Tibial nerve (tissue), 4 donors: ENCODE measurements at places on chromosomes 3 and 15.

DNA sequence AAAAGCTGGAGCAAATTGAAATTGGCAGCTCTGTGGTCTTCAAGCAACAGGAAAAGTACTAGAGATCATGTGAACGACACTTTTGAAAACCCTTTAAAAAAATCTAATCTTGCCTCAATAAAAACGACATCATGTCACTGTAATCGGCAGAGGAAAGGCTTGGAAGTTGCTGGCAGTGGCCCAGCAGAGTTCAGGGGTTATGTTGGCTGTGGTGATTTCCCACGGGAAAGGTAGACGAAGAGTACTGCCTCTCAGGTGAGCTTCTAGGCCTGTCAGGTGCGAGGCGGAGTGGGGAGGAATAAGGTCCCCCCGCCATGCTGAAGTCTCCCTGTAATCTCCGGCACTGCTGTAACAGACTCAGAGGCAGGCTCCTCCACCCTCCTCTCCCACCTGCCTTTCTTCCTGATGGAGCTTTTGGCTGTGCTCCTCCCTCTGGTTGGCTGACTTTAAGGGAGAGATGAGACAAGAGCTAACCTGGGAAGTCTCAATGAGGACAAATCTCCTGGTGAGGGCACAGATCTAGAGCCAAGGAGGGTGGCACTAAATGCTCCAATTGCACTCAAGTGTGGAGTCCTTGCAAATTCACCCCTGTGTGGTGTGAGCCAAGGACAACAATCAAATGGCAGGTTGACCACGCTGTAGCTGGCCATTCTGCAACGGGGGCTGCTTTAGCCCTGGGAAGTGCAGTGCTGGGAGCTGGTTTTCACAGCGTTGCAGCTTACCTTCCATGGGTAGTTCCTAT, 18.7 kb upstream of the HES1 start:
- DNase-seq, result no peak

DNA sequence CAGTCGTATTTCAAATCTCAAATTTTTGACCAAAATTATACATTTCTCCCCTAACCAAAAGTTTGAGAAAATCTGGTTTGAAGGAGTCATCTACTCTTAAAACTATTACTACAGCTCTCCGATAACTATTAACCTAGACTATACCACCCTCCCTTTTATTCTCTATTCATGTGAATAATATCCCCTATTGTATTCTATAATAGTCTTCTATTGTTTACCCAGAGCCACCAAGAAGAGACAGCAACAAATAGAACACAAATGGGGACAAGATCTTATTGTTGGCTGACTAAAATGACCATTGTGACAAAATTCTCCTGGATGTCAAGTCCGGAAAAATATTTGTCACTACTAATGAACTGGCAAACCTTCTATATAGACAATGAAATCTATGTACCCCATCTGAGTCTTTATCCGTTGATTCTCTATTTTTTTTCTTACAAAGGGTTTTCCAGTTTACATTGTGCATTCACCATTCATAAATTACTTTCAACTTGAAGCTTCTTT, 618.0 kb downstream of the CADM2 start:
- no peak for DNase-seq

DNA sequence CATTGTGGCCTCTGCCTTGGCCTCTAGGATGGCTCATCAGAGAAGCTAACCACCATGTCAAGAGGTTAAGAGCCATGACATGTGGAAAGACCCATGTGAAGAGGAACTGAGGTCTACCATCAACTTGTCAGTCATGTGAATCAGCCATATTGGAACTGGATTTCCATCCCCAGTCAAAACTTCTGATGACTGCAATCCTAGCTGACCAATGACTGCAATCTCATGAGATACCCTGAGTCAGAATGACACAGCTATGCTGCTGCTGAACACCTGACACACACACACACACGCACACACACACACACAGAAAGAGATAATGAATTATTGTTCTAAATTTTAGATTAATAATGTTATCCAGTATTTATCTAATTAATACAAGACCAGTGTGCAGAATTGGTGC, 337.5 kb upstream of the LMCD1 start:
- DNase-seq, result no peak

- DNase-seq, result no peak
Measured at GRCh38 chr3:71548705-71549384, 34.7 kb downstream of the FOXP1 start.

- peak; percentile 33 for DNase-seq
Measured at GRCh38 chr3:139937674-139938279, 2.8 kb downstream of the CLSTN2 start.

- no peak for DNase-seq
Measured at GRCh38 chr3:172675441-172676193, 35.2 kb downstream of the NCEH1 start.

- no peak for DNase-seq
Measured at GRCh38 chr15:93658026-93658816, 569.2 kb upstream of the RGMA start.

DNA sequence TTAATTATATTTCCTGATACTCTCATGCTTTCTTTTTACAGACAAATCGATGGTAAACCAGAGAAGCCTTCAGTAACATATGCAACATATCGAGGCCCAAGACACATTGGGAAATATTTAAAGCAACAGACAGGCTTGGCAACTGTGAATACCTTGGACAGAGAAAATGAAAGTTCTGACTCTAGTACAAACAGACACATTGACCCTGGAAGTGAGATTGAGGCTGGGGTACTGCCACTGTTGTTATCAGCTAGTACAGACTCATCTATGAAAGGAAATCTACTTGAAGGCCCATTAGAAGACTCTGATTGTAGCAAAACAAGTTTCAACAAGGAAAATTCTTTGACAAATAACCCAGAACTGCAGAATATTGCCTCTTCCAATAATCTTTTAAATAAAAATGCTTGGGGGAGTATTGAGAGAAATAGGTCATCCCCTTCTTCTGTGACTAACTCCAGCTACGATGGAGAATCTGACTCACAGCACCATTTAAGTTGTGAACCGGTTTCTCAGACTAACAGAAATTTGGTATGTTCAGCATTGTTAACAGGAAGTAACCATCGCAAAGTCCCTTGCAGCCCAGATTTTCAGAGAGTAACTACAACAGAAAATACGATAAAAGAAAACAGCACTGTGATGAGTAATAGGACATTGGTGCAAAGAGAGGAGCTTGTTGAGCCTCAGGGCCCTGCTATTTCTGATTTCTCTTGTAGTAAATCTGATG, 50.2 kb downstream of the CRYBG3 start:
- no peak for DNase-seq

GRCh38 chr3:71681224-71681668, 44.0 kb downstream of the EIF4E3 start:
- DNase-seq, result peak; percentile 23

DNA sequence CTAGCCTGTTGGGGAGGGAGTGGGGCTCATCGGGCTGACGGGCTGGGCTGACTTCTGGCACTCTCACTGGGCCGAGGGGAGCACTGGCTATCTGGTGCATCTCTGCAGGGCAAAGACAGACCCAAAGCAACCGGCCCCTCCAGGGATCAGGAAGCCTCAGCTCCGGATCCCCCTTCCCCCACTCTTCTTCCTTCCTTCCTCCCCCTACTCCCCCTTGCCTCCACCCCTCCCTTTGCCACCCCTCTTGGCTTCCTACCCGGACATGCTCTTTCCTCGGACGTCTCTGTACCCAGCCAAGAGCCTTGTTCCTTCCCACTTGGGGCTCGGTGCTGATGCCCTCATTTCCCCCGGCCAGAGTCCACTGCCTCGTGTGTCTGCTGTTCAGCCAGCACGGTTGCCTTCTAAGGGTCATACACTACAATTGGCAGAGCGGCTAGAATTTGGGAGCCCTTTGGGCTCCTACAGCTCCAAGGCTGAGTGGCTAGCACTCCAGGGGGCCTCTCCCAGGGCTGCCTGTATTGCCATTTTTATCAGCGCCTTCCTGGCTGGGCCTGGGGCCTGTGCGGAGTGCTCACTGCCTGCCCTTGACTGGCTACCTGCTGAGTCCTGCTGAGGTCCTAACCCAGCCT, 10.9 kb downstream of the SEMA3F start:
- DNase-seq, result peak; percentile 17

GRCh38 chr15:33946152-33946551, 22.1 kb upstream of the CHRM5 start:
- DNase-seq, result no peak

GRCh38 chr3:145159640-145160039, 1001.3 kb downstream of the PLOD2 start:
- no peak for DNase-seq

- DNase-seq, result no peak
Measured at GRCh38 chr3:58962040-58962651, 87.7 kb downstream of the CFAP20DC start.

DNA sequence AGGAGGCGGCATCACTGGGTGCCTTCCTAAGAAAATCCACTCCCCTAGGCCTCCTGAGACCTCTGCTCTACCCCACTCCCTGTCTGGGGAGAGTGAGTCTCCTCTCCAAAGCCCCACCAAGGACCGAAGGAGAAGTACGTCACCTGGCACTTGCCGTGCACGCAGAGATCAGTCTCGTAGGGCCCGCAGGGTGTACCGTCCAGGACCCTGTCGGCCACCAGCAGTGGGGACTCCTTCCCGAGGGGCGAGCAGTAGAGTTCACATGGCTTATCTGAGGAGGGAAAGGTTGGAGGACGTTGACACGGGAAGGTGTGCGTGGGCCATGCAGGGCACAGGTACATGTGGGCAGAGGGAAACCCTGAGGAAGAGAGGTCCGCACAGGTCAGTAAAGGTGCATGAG, 232.9 kb downstream of the ADAMTS17 start:
- no peak for DNase-seq

DNA sequence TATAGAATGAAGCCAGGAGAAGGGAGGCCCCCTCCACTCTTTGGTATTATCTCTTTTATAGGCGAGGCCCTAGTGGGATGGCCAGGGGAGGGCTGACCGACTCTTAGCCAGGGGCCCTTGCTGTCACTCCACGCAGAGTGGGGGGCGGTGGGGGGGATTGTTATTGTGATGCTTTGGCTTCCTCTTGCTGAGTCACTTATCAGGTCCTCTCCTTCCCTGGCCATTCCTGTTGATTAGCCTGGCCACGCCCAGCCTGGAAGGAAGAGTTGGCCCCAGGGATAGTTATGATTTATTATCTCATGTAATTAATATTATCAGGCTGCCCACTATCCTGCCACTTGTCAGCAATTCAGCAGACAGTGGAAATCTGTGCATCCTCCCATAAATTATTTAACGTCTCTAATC, 25.5 kb upstream of the SKOR1 start:
- no peak for DNase-seq

- DNase-seq, result no peak
Measured at GRCh38 chr3:46759239-46760167, 41.8 kb upstream of the PRSS50 start.

- DNase-seq, result no peak
Measured at GRCh38 chr3:45554006-45554666, 40.4 kb upstream of the LIMD1 start.

DNA sequence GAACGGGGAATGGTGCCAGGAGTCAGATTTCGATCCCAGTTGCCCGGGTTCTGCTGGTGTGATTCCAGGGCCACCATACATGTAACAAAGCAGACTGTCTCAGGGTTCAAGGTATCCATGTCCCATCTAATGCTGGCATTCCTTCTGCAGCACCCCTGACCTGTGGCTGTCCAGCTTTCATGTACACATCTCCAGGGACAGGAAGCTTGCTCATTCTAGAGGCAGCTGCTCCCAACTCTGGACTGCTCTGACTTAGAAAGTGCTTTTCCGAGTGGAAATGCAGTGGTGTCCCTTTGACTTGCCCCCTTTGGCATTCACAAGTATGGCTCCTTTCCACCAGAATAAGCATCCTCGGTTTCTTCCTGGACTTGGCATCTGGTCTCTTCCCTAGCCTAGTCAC, 30.9 kb downstream of the PML start:
- DNase-seq, result no peak

- DNase-seq, result no peak
Measured at GRCh38 chr3:73176941-73177340, 115.5 kb downstream of the EBLN2 start.

DNA sequence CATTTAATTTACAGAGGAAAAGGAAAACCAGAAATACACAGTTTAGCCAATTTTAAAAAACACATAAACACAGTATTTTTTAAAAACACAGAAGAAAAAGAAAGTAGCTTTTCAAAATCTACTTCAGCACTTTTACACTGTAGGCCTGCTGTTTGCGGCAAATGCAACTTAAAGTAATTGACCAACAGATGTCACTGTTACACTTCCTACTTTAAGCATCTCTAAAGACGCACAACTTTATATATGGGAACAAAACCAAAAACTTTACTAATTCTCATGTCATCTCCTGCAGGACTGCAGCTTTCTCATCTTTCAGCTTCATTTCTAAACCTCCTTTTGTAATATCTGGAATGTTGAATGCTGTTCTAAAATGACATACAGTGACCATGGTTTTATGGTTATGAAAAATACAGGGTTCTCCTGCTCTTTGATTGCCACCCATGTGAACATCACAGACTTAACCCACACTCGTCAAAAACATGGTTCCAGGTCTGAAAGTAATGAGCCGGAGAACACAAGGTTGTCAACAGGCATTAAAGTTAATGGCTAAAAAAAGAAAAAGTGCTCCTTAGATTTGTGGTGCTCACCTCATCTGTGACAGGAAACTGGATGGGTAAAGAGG, 107.9 kb downstream of the FMN1 start:
- DNase-seq, result no peak

GRCh38 chr15:100111125-100112060, 230.4 kb downstream of the ADAMTS17 start:
- peak; percentile 48 for DNase-seq

GRCh38 chr15:72184165-72184811, 13.3 kb downstream of the GRAMD2A start:
- no peak for DNase-seq

DNA sequence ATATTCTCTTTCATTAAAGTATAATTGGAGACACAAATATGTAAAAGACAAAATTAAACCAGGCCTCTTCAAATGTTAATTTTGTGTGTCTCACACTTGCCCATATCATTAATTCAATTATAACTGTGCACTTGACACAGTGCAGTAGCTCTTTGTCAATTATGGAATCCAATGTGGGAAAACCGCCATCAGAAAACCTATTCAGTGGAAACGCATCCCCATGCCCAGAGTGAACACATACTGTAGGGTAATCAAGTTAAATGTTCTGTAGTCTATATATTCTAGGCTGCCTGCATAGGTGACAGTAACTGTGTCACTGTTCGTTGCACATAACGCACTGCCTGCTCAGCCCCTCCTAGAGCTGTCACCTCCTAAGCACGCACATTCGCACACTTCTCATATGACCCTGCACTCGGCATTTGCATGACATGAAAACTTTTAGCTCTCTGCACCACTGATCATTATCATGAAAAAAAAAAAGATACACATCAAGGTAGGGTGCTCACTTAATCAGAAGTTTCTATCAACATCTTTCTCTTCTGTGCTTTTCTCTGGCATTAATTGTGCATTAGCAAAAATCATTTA, 63.2 kb downstream of the MEIS2 start:
- DNase-seq, result no peak

- no peak for DNase-seq
Measured at GRCh38 chr3:170814822-170815221, 55.2 kb downstream of the RPL22L1 start.
